Activated CD4-positive, alpha-beta memory T cell treated with anti-CD3 and anti-CD28 coated beads, Interleukin-2, amount 10 ng/mL, durations not matched to agents 7 days and 5 days (primary cell): ENCODE measurements at places on chromosomes 4 and X. TPM values are rescaled to one million over a fixed set of nuclear protein-coding genes. Genes with fewer than 3 reads are reported as not detected.

The PWWP3B gene
- not detected for total RNA-seq

The ATP8A1 gene
- 19.8 TPM for total RNA-seq

GRCh38 chr4:123526511-123526910, 129.9 kb downstream of the SPRY1 start:
- H3K27ac ChIP-seq = no peak overlapping the region
- H3K4me3 ChIP-seq = no peak overlapping the region
- H3K27me3 ChIP-seq = no peaks in the 10 kb centered on the region
- H3K4me1 ChIP-seq = no peaks in the 10 kb centered on the region
- H3K36me3 ChIP-seq = no peaks in the 10 kb centered on the region

DNA sequence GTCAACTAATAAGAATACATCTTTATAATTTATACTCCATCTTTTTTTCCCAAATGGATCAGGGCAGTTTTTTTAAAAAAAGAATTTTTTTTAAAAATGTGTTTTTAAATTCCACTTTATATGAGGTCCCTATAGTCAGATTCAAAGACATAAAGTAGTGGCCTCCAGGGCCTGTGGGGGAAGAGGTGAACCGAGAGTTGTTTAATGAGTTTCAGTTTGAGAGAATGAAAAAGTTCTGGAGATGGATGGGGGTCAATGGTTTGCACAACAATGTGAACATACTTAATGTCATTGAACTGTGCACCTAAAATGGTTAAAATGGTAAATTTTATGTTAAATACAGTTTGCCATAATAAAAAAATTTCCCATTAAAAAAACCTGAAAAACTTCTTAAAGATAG, 53.8 kb downstream of the ZNF827 start:
- no peak overlapping the region for H3K27ac ChIP-seq
- no peak for DNase-seq
- H3K36me3 ChIP-seq = peaks cover 7% of the 10 kb centered on the region
- no peaks in the 10 kb centered on the region for H3K4me1 ChIP-seq
- no peaks in the 10 kb centered on the region for H3K27me3 ChIP-seq
- no peak overlapping the region for H3K4me3 ChIP-seq

- H3K27me3 ChIP-seq = no peaks in the 10 kb centered on the region
- H3K36me3 ChIP-seq = peaks cover 42% of the 10 kb centered on the region
- DNase-seq = peak; percentile 45
- no peak overlapping the region for H3K27ac ChIP-seq
- H3K4me3 ChIP-seq = no peak overlapping the region
- H3K4me1 ChIP-seq = peaks cover 24% of the 10 kb centered on the region
Observed at GRCh38 chrX:71178908-71179307, 34.3 kb downstream of the NLGN3 start.

The JAKMIP1 gene
- 43.8 TPM for total RNA-seq

- peak overlapping the region; percentile 88 for H3K27ac ChIP-seq
- H3K27me3 ChIP-seq = no peaks in the 10 kb centered on the region
- H3K36me3 ChIP-seq = peaks cover 24% of the 10 kb centered on the region
Observed at GRCh38 chrX:47191331-47191730, 2.3 kb upstream of the UBA1 start.

DNA sequence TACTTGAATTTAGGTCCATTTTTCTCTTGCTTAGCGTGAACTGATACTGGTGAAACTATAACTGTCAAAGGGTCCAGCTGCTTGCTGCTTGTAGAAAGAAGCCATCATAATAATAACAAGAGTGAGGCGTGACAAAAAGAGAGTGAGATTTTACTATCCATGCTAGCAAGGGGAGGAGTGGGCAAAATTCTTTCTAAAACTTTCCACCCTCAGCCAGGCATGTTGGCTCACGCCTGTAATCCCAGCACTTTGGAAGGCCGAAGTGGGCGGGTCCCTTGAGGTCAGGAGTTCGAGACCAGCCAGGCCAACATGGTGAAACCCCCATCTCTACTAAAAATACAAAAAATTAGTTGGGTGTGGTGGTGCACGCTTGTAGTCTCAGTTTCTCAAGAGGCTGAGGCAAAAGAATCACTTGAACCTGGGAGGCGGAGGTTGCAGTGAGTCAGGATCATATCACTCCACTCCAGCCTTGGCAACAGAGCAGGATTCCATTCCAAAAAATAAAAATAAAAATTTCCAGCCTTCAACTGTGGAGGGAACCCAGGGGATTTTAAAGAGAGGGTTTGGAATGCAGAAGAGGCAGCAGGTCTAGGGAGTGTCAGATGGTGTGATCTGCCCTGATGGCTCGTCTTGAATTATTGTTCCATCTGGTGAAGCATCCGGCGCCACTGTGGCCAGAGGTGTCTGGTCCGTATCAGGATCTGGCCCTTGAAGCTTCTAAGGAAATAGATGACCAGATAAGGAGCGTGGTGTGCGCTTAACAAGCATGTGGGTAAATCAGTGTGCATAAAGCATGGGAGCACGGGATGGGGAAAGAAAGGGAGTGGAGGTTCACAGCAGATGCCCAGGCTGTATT, 51.8 kb downstream of the LRP2BP start:
- DNase-seq = no peak
- peak overlapping the region; percentile 83 for H3K27ac ChIP-seq
- peak overlapping the region; percentile 56 for H3K4me3 ChIP-seq
- H3K36me3 ChIP-seq = peaks cover 35% of the 10 kb centered on the region
- H3K27me3 ChIP-seq = no peaks in the 10 kb centered on the region
- H3K4me1 ChIP-seq = peaks cover 64% of the 10 kb centered on the region

- no peaks in the 10 kb centered on the region for H3K4me1 ChIP-seq
- no peak overlapping the region for H3K27ac ChIP-seq
- H3K27me3 ChIP-seq = no peaks in the 10 kb centered on the region
- H3K4me3 ChIP-seq = no peak overlapping the region
- H3K36me3 ChIP-seq = no peaks in the 10 kb centered on the region
- DNase-seq = no peak
Observed at GRCh38 chrX:115378471-115378870, 89.0 kb downstream of the LUZP4 start.

- no peak for DNase-seq
- H3K27me3 ChIP-seq = no peaks in the 10 kb centered on the region
- no peaks in the 10 kb centered on the region for H3K36me3 ChIP-seq
- no peaks in the 10 kb centered on the region for H3K4me1 ChIP-seq
Observed at GRCh38 chrX:39802354-39802753, 295.4 kb downstream of the BCOR start.

DNA sequence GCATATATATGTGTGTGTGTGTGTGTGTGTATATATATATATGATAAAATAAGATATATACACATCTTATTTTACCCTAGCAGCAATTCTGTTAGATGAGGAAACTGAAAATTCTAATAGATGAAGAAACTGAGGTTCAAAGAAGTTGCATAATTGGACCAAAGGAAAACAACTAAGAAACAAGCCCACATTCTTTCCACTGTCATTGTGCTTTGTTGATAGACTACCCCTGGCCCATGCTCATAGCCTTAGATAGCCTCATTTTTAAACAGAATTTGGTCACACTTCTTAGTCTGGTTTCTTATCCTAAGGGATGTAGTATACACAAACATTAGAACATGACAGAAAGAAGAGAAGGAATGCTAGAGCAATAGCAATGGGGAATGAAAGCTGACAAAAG, 138.8 kb downstream of the NDST3 start:
- no peaks in the 10 kb centered on the region for H3K36me3 ChIP-seq
- peaks cover 6% of the 10 kb centered on the region for H3K27me3 ChIP-seq
- DNase-seq = no peak
- H3K4me1 ChIP-seq = peaks cover 15% of the 10 kb centered on the region
- no peak overlapping the region for H3K4me3 ChIP-seq

The MND1 gene
- 21.7 TPM for total RNA-seq

The MAOB gene
- total RNA-seq = not detected

The ENPP6 gene
- 3.6 TPM for total RNA-seq

The CPLX1 gene
- total RNA-seq = 3.0 TPM

DNA sequence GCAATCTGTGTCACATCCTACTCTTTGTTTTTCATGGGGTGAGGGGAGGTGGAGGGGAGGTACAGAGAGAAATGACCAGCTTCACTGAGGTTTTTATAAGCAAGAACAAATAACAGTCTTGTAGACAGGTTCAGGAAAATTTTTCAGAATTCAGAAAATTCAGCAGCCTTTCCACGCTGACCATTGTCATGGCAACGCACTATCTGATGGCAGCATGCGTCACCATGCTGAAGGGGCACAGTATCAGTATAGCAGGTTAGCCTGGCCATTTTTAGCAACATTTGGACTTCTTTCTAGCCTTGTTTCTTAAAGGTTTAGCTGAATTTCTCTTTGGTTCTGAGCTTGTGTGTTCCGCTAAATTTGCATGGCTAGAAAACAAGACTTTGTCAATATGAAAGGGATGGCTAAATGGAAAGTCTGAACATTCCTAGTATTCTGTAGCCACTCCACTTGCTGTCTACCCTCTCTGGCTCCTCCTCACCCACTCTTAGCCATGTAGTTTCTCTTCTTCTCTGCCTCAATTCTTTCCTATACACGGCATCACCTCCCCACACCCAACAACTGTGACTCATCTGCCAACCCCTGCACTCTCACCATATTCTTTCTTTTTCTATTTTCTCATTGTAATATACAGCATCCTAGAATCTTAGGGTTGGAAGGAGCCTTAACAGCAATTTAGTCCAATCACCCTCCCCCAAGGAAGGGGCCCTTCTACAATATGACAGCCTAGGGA, 42.7 kb upstream of the CITED1 start:
- H3K27ac ChIP-seq = no peak overlapping the region
- peaks cover 11% of the 10 kb centered on the region for H3K36me3 ChIP-seq
- H3K27me3 ChIP-seq = no peaks in the 10 kb centered on the region
- DNase-seq = peak; percentile 16
- H3K4me3 ChIP-seq = no peak overlapping the region
- peaks cover 16% of the 10 kb centered on the region for H3K4me1 ChIP-seq

- no peaks in the 10 kb centered on the region for H3K4me1 ChIP-seq
- no peak for DNase-seq
- H3K27ac ChIP-seq = no peak overlapping the region
Observed at GRCh38 chrX:104347860-104348259, 93.1 kb upstream of the ESX1 start.

The CXCL1 gene
- not detected for total RNA-seq

GRCh38 chr4:146639506-146639932, 826 bp downstream of the POU4F2 start:
- H3K36me3 ChIP-seq = peaks cover 8% of the 10 kb centered on the region
- DNase-seq = no peak
- no peak overlapping the region for H3K4me3 ChIP-seq
- H3K27ac ChIP-seq = no peak overlapping the region
- H3K4me1 ChIP-seq = peaks cover 15% of the 10 kb centered on the region

The L1CAM gene
- 4.2 TPM for total RNA-seq

DNA sequence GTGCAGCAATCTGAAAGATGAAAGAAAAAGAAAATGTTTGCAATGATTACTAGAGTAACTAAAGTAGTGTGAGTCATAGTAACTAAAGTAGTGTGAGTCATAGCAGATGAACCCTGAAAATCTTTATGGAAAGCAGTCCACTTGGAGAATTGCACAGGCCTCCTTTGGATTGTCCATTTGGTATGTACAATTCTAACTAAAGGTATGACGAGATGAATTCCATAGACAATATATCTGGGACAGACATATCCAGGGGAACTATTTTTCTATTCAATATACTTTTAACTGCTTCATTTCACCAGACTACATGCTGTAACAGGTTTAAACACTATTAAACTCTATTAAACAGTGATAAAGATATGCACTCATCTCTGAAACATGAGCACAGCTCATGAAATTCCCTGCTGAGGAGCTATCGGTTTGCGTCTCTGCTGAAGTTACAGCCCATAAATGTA, 798.7 kb downstream of the PCDH7 start:
- no peaks in the 10 kb centered on the region for H3K27me3 ChIP-seq
- no peaks in the 10 kb centered on the region for H3K4me1 ChIP-seq
- no peaks in the 10 kb centered on the region for H3K36me3 ChIP-seq
- H3K4me3 ChIP-seq = no peak overlapping the region
- no peak for DNase-seq
- H3K27ac ChIP-seq = no peak overlapping the region

GRCh38 chr4:86155766-86156165, 204.1 kb downstream of the MAPK10 start:
- H3K4me3 ChIP-seq = no peak overlapping the region
- H3K36me3 ChIP-seq = no peaks in the 10 kb centered on the region
- DNase-seq = no peak

GRCh38 chr4:29033703-29034102, 1686.5 kb upstream of the PCDH7 start:
- no peaks in the 10 kb centered on the region for H3K27me3 ChIP-seq
- H3K4me1 ChIP-seq = no peaks in the 10 kb centered on the region
- DNase-seq = no peak
- H3K4me3 ChIP-seq = no peak overlapping the region
- no peaks in the 10 kb centered on the region for H3K36me3 ChIP-seq
- no peak overlapping the region for H3K27ac ChIP-seq

The SPANXN3 gene
- not detected for total RNA-seq

- no peak overlapping the region for H3K4me3 ChIP-seq
- no peaks in the 10 kb centered on the region for H3K36me3 ChIP-seq
- no peaks in the 10 kb centered on the region for H3K4me1 ChIP-seq
- no peak for DNase-seq
Observed at GRCh38 chr4:72286185-72286584, 254.4 kb downstream of the NPFFR2 start.

The MCTS1 gene
- total RNA-seq = 53.8 TPM

GRCh38 chr4:122537388-122538135, 81.0 kb upstream of the IL2 start:
- H3K4me3 ChIP-seq = no peak overlapping the region
- H3K27ac ChIP-seq = no peak overlapping the region
- H3K27me3 ChIP-seq = no peaks in the 10 kb centered on the region

- H3K27me3 ChIP-seq = peaks cover 1% of the 10 kb centered on the region
- no peak overlapping the region for H3K27ac ChIP-seq
- H3K4me3 ChIP-seq = no peak overlapping the region
- H3K4me1 ChIP-seq = peaks cover 7% of the 10 kb centered on the region
- DNase-seq = no peak
- H3K36me3 ChIP-seq = no peaks in the 10 kb centered on the region
Observed at GRCh38 chr4:183631577-183632198, 27.3 kb downstream of the RWDD4 start.

DNA sequence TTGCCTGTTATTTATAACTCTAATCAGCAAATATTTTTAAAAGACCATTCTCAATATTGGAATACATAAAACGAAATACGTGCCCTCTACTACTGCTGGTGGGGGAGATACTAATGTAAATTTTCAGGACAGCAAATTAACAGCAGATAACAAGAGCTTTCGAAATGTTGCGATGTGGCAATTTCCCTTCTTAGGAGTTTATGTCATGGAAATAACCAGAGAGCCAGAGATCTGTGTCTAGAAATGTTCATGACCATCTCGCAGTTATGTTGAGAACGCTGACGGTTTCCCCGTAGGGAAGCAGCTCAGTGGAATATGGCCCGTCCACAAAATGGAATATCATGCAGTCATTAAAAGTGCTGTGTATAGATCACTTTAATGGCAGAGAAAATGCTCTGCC, 238.4 kb upstream of the PSAPL1 start:
- no peaks in the 10 kb centered on the region for H3K36me3 ChIP-seq
- no peaks in the 10 kb centered on the region for H3K4me1 ChIP-seq
- H3K27me3 ChIP-seq = peaks cover 15% of the 10 kb centered on the region

DNA sequence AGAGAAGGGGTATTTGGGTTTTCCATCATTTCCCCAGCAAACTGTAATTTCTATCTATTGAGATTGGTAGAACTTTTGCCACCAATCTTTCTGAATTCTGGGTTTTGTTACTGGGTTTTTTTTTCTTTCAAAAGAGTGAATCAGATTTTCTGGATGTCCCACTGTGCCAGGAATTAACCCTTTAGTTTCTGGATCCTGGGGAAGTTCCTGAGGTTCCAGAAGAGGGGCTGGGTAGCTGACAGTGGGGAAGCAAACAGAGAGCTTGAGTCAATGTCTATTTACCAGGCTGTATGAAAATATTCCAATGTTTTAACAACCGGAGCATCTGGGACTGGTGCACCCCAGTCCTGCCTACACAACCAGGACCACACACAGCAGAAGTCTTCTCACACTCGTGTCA, 25.8 kb upstream of the SOD3 start:
- H3K36me3 ChIP-seq = no peaks in the 10 kb centered on the region
- H3K4me3 ChIP-seq = no peak overlapping the region
